Breast epithelium (tissue), 4 donors: ENCODE measurements at places on chromosomes 5 and 9. TPM values are rescaled to one million over a fixed set of nuclear protein-coding genes. Genes with fewer than 3 reads are reported as not detected.

- no peak overlapping the region for H3K27ac ChIP-seq
- no peaks in the 10 kb centered on the region for H3K36me3 ChIP-seq
- no peak for DNase-seq
- H3K4me1 ChIP-seq = no peaks in the 10 kb centered on the region
Measured at GRCh38 chr9:110303133-110303532, 34.5 kb downstream of the TXNDC8 start.

DNA sequence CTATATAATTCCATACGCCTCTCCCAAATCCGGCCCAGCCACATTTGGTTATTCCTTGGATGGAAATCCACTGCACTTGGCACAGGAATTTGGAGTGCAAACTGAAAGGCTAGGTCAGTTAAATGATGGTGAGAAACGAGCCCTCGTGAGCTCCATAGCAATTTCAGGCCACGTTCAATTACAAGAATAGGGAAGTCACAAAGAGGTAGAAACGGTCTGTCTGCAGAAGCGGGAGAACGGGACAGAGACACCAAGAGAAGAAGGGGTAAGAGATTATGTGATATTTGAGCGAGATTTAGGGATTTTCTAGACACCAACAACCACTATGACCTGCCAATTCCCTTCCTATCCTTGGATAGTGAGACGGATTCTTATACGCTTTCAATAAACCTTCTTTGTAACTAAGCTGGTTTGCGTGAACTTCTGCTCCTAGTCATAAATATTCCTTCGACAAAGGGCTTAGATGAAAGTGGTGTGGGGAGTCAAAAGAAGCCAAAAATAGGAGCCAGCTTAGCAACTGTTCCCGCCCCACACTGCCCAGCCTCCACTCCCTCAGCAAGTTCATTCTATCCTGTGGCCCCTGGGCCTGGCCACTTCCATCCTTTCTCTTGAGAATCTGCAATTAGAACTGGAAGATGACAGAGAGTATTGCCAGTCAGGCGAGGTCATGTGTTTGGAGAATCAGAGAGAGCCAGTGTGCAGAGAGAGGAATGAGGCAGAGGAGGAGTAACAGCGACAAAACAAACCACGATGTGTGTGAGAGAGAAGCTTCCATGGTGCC lies 118.4 kb downstream of the ZNF608 start:
- no peak overlapping the region for H3K4me3 ChIP-seq
- H3K36me3 ChIP-seq = no peaks in the 10 kb centered on the region
- no peaks in the 10 kb centered on the region for H3K27me3 ChIP-seq
- no peak for DNase-seq
- no peak overlapping the region for H3K27ac ChIP-seq

GRCh38 chr5:14223372-14223771 lies 80.2 kb downstream of the TRIO start:
- H3K27me3 ChIP-seq = no peaks in the 10 kb centered on the region
- no peaks in the 10 kb centered on the region for H3K4me1 ChIP-seq
- H3K4me3 ChIP-seq = no peak overlapping the region
- DNase-seq = no peak
- no peaks in the 10 kb centered on the region for H3K36me3 ChIP-seq

- H3K36me3 ChIP-seq = no peaks in the 10 kb centered on the region
- H3K27ac ChIP-seq = no peak overlapping the region
- H3K4me3 ChIP-seq = no peak overlapping the region
Measured at GRCh38 chr5:169650701-169651331, 13.7 kb downstream of the DOCK2 start.

The SOHLH1 gene
- not detected for total RNA-seq
